ENCODE measurements at places on chromosomes 1 and 21.

DNA sequence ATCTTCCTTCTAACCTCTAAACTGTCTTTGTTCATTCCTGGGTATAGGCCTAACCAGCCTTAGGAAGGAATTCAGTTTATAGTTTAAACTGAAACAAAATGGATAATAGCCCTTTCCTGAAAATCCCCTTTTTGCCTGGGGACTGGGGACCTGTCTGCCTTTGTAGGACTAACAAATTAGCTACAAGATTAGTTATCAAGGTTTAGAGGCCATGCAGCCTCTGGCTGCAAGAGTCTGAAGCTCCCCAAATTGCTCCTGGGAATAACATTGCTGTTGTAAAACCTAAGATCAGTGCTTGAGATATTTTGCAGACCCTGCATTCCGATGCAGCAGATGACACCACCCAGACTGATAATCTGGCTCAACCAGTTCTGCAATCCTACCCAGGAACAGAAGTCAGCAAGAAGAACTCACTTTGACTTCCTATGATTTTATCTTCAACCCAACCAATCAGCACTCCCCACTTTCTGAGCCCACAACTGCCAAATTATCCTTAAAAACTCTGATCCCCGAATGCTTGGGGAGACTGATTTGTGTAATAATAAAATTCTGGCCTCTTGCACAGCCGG, 96.6 kb upstream of the ETV3 start:
- no peak for DNase-seq

DNA sequence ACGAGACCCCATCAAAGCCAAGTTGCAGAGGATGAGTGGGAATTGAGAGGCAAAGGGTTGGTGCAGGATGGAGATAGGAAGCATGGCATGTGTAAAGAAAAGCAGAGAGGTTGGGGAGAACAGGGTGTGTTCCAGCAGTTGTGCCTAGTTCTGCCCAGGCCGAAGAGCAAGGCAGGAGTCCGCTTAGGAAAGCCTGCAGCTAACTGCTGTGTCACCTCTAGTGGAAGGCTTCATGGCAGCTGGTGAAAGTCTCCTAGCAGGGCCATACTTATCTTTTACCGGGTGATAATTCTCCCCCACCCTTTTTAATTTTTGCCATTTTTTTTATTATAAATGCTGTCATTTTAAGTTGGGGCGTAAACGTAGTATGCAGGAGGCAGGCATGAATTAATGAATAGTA, 93.6 kb downstream of the NFIA start:
- DNase-seq = no peak

DNA sequence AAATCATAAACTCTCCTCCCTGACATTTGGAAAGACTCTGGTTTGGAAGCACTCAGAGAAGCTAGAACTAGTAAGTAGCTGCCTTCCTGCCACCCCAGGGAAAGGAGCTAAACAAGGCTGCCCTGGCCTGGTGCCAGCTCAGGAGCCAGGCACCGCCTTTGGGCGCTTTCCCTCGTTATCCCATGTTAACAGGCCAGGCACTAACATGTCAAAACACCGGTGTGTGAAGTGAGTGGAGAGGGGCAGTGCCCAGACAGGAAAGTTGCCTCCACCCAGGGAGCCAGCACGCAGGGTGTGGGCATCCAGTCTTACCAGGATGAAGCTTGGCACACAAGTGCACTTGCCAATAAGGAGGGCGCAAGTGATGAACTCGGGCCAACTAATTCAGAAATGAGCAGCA, 346.8 kb downstream of the RRAGC start:
- DNase-seq = no peak

- no peak for DNase-seq
Observed at GRCh38 chr1:104801344-104801743, 1051.6 kb downstream of the AMY1C start.

DNA sequence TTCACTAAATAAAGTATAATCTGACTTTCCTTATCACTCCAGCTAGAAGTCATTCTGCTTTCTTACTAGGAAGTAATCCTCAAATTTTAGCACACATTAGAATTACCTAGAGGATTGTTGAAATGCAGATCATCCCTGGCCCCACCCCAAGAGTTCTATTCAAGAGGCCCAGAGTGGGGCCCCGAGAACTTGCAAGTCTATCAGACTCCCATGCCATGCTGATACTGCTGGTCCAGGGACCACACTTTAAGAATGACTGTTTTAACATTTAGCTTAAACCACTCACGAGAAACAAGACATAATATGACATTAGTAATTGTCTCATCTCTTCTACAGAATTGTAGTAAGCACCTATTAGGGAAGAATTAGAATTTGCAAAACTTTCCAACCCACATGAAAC, 7.7 kb upstream of the SYNJ1 start:
- DNase-seq = no peak

DNA sequence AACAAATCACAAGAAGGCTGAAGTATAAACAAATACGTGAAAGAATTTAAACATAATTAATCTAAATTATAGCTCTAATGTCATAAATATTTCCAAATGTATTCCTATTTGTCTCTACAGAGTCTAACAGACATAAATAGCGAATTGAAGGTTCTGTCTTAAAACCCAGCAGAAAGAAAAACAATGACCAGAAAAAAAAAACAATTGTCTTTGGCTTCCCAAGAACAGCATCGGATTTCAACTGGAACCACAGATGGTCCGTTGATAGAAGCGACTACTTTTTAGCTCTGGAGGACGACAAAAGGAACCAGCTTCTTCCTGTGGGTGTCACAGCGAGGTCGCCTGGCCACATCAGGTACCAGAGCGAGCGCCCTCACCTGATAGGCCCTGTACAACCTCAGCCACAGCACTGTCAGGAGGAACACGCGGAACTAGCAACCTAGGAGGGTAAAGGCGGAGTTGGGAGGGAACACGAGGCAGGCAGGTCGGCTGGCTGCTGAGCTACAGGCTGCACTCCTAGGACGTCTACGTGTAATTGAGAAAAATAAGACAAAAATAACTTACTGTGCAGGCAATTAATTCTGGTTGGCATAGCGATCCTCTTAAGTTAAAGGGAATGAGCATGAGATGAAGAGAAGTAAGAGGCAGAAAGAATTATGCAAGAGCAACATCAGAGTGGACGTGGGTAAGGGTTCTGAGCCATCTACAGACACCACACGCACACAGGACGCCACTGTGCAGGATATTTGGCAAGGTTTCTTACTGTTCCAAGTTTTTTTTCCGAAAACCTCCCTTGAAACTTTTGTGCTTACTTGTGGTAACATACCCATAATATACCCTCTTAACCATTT, 16.7 kb upstream of the PRDM15 start:
- no peak for DNase-seq

- DNase-seq = no peak
Observed at GRCh38 chr21:34807146-34807880, 138.5 kb downstream of the CLIC6 start.

- DNase-seq = no peak
Observed at GRCh38 chr1:60894741-60895140, 187.6 kb upstream of the NFIA start.

GRCh38 chr21:28749536-28749935, 243.1 kb downstream of the LTN1 start:
- DNase-seq = no peak

- no peak for DNase-seq
Observed at GRCh38 chr1:1183221-1183747, 9.6 kb downstream of the TTLL10 start.
